NCI-H2029 treated with DMSO at 0.1 percent for 48 hours (cell line): ENCODE measurements at places on chromosomes 11 and 22.

GRCh38 chr11:55106391-55106790, 155.6 kb upstream of the TRIM48 start:
- no peak for DNase-seq

DNA sequence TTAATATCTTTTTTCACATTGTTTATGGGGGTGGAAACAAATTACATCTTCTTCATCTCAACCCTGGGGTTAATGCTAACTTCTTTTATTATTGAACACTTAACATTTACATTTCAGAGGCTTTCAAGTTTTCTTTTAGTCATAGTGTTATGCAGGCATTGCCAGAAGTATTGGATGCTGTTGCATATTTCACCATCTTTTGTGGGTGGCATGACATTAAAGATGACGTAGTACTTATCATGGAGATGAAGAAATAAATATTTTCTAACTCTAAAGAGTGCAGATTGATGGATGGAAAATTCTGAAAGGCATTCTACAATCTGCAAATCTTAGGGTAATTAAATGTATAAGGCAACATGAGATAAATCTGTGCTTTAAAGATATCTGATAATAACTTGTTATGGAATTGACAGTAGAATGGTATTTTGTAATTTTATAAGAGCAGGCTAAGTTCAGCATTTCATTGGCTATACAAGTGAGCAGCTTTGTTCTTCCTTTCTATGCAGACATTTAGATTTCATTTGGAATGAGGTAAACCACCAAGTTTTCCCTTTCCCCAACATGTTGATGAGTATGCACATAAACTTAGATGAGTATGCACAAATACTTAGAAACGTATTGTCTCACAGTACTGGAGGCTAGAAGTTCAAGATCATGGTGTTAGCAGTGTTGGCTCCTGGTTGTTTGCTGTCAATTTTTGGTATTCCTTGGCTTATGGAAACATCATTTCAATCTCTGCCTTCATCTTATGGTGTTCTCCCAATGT, 924.4 kb downstream of the METTL15 start:
- no peak for DNase-seq

DNA sequence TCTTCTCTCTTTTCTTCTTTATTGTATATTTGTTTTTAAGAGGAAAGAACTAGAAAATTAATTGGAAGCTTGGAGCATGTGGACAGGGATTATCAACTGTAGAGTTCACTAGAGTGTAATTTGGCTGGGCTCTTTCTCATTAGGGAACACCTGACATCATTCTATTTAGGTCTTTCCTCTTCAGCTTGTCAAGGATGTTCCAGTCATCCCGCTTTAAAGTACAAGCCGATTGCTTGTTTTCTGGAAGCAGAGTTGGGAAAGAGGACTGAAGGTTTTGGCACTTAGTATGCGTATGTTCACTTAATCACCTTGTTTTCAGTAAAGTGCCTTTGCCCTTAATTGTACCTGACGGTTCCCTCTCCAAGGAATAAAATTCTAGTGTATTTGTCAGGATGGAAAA, 111.6 kb downstream of the WNT11 start:
- DNase-seq, result no peak

- DNase-seq, result no peak
Measured at GRCh38 chr22:50117168-50117762, 27.5 kb downstream of the MOV10L1 start.

DNA sequence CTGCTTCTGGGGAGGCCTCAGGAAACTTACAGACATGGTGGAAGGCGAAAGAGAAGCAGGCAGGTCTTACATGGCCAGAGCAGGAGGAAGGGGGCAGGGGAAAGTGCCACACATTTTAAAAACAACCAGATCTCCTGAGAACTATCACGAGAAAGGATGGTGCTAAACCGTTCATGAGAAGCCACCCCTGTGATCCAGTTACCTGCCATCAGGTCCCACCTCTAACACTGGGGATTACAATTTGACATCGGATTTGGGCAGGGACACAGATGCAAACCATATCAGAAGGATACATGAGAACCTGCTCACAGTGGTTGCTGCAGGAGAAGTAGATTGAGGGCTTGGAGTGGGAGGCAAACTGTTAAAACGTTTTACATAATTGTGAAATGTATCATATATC, 152.2 kb downstream of the ADAMTS15 start:
- no peak for DNase-seq

DNA sequence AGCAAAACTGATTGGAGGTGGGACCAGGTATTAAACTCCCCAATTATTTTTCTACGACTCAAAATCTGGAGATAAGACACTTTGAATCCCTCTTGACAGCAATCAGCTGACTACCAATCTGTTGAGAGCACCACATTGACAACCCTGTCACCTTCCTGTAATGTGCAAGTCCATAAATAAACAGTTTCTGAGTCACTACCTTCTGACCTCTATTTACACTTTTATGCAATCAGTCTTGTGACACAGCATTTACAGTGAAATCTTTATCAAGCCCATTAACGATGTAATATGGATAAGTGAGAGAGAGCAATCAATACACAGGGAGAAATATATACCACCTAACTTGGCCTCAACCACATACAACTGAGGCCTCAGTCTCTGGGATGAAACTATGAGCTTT, 283.7 kb upstream of the ANO5 start:
- no peak for DNase-seq

DNA sequence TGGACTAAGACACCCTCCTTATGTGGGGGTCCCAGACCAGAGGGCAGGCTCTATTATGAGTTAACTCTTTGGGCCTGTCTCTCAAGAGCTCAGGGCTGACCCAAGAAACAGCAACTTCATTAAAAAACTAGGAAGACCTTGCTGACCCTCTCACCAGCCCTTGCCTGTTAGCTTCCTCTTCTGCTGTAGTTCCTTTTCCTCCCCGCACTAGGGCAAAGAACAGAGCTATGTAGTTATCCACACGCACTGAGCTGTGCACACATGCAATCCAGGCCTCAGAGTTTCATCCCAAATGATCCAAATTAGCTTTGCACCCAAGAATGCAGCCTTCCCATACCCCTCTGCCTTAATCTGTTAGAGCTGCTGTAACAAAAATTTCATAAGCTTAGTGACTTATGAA, 539.6 kb upstream of the CADM1 start:
- DNase-seq, result no peak

DNA sequence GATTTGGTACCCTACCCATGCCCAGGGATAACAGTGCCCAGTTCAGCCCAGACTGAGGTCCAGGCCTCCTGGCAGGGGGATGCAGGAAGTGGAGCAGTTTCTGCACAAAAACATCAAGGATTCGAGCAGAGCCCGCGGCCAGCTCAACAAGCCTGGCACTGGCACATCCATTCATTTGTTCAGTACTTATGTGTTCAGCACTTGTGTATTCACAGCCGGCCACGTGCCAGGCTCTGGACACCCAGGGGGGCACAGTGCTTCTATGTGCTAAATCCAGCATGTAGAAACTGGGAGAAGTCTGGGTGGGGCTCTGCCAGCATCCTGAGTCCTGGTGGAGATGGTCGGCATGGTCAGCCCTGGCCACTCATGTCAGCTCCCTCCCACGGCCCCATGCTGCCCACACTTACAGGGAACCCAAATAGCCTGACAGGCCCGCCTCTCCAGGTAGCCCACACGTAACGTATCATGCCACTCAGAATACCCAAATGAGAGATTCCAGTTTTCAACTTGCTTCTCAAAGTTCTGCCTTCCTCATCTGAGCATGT, 28.5 kb downstream of the LINC01488 start:
- DNase-seq, result no peak

- DNase-seq, result no peak
Measured at GRCh38 chr11:122100037-122100755, 15.8 kb downstream of the BLID start.

- DNase-seq, result no peak
Measured at GRCh38 chr11:107180236-107180635, 162.0 kb upstream of the GUCY1A2 start.

- no peak for DNase-seq
Measured at GRCh38 chr11:29256580-29256979, 760.2 kb downstream of the KCNA4 start.

GRCh38 chr11:118897721-118898310, 14.1 kb downstream of the CXCR5 start:
- peak; percentile 27 for DNase-seq

DNA sequence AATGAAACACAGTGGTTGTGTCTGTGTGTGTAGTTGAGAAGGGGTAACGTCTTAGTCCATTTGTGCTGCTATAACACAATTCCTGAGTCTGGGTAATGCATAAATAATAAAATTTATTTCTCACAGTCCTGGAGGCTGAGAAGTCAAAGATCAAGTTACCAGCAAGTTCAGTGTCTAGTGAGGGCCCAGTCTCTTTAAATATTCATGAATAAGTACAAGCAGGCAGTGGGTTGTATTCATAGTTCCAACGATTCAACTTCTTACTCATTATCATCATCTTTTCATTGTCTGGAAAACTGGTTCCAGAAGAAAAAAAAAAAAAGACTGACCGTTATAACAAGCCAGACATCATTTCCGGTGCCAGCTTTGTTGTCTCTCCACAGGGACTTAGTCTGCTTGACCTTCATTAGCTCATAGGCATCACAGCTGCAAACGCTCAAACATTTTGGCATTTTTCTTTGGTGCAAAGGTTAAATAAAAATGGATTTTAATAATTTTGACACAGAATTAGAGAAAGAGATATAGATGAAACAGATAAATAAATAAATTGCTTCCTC, 1297.5 kb downstream of the LRRC4C start:
- no peak for DNase-seq

DNA sequence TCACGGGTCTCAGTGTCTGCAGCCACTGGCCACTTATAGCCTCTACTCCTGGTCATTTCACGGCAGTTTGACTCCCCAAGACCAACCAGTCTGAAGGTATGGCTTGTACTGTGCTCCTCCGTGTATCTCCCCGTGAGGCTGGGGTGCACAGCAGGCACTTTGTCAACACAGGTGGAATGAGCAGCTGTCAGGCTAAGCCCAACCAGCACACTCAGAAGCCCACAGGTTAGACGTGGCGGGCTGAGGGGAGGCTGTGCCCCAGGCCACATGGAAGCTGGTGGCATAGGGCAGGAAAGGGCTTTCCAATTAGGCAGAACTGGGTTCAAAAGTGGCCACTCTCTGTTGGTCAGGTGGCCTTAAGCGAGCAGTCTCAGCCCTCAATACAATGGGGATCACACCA, 7.0 kb downstream of the TP53I11 start:
- no peak for DNase-seq

DNA sequence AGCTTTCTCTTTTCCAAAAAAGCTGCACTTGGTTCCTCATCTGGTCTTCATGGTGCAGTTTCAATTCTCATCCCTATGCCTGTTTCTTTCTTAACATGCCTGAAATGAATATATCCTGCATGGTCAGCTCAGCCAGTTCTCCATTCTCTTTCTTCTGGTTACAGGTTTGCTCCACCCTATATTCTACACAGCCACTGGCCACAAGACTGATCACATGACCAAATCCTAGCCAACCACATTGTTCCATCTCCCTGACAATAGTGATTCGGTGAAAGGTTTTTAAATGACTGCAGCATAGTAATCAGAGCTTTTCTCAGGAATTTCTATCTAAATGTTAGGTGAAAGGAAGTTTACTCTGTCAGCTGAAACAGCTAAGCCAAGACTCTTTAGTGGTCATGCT, 891.4 kb downstream of the METTL15 start:
- no peak for DNase-seq

DNA sequence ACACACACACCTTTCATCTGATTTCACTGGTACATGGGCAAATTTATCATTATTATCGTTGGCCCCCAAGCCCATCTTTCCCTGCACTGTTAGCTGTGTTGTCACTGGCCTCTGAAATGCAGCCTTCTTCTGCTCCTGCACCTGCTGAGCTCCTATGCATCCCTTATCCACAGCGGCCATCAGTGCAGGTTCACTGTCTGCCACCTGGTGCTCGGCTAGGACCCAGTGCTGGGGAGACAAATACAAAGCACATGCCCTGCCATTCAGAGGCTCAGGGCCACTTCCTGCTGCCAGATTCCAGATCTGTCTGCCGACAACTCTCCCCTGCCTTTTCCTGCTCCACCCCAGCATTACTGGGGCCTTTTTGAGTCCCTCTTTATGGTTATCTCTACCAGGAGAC, 1205.4 kb downstream of the TBC1D22A start:
- no peak for DNase-seq

GRCh38 chr11:72037554-72038311, 39.0 kb downstream of the IL18BP start:
- DNase-seq, result peak; percentile 9

- DNase-seq, result no peak
Measured at GRCh38 chr22:29263791-29264276, 3.9 kb downstream of the RHBDD3 start.

DNA sequence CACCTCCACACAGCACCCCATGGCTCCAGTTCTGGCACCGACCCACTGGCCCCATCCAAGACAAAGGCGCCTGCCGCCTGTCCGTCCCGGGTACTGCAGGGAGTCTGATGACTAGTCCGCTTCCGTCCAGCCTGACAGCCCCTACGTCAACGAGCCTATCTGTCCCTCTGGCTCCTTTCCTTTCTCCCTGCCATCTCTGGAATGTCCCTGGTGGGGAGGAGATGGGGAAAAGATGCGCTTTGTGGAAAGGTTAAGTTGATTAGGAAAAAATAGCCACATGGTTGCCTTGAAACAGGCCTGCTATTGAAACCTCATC, 10.4 kb downstream of the PDGFB start:
- no peak for DNase-seq

GRCh38 chr22:45893516-45893915, 83.4 kb downstream of the WNT7B start:
- DNase-seq, result no peak

DNA sequence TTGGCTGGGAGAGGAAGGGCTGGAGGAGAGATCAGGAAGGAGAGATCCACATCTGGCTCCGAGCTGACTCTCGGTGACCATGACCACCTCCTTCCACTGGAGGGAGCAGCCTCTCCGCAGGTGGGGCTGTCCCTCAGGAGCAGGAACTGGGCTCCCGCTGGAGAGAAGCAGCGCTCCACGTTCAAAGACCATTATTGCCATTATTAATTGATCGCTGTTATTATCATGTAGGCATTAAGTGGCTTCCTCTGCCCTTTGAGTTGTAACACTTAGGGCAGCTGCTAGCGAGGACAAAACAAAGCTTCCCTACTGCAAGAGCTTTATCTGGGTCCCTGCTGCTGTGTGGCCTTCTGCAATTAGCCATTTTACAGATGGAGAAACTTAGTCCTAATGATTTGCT, 251.9 kb downstream of the ST3GAL4 start:
- peak; percentile 23 for DNase-seq

DNA sequence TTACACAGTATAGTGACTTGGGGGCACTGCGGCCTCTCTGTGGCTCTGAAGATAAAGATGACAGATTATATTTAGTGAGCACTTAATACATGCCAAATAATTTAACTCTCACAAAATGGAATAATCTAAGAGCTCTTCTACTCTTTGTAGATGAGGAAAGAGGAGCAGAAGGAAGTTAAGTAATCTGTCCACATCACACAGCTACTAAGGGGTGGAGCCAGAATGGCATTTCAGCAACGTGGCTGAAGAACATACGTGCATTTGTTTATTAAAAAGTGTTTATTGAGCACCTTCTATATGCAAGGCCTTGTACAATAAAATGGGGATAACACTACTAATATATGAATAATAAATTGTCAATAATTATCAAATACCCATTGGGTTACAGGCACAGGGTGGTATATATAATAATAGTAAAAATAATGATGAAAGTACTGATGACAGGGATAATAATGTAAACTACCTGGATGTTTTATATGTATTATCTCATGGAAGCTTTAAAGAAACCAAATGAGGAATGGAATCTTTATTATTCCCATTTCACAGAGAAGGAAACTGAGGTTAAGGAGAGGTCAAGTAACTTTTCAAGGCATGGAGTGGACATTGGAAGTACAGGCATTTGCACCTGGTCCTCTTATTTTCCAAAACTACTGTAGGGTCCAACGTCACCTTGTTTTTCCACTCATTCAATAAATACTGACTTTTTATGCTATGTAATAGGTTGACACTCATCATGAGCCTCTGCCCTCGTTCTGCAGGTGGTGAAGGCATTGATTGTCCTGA, 38.0 kb upstream of the IL17RA start:
- no peak for DNase-seq
